Osteocyte (in vitro differentiated cells): ENCODE measurements at places on chromosomes 5 and 9.

DNA sequence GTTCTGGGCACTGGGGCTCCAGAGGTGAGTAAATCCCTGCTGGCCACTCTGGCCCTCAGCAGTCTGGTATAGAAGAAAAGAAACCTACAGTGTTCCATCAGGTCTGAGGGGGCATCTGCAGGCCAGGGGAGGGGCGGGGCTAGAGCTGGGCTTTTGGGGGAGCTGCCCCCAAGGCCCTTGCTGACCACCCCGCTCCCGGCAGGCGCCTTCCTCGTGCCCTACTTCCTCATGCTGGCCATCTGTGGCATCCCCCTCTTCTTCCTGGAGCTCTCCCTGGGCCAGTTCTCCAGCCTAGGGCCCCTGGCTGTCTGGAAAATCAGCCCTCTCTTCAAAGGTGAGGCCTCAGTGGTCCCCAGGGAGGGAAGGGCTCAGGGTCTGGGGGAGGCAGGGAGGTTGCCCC is 6.7 kb downstream of the SLC6A7 start:
- DNase-seq: no peak

- DNase-seq: no peak
Observed at GRCh38 chr9:36800455-36800854, 227.8 kb downstream of the MELK start.

DNA sequence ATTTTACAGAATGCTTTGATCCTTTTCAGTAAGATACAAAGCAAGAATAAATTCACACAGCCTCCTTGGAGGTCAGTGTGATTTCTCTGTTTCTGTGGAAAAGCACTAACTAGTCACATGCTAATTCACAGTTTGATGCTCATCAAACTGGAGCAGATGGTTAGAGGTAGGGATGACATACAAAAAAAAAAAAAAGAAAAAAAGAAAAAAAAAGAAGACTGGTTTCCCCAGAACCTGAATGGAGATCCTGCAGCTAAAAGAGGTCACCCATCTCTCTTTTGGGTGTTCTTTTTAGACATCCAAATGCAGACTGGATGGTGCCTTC is 123.7 kb upstream of the ANKRD55 start:
- DNase-seq: no peak

- DNase-seq: no peak
Observed at GRCh38 chr9:106017198-106017740, 322.9 kb downstream of the TMEM38B start.

- DNase-seq: no peak
Observed at GRCh38 chr5:11261241-11261640, 500.2 kb upstream of the DAP start.
